ENCODE measurements at places on chromosomes 16 and 17.

- no peak for DNase-seq
These were observed 149.9 kb upstream of the TBX2 start for GRCh38 chr17:61249649-61250299.

DNA sequence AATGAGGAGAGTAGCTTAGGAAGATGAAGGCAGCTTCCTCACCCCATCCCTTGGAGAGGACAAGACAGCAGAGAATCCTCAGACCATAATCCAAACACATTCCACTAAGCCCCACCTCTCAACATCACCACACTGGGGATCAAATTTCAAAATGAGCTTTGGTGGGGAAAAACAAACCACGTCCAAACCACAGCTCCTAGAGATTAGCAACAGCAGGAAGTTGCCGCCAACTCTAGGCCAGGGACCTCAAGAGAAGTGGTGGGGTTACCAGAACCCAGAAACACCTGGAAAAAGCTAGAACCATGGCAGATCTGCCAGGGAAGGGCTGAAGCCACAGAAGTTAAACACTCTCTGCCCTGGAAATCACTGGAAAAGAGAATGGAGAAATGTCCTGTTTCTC lies 571.6 kb downstream of the HS3ST4 start:
- DNase-seq = no peak

- DNase-seq = peak; percentile 49
These were observed 203.9 kb downstream of the CEP112 start for GRCh38 chr17:65987988-65988387.

DNA sequence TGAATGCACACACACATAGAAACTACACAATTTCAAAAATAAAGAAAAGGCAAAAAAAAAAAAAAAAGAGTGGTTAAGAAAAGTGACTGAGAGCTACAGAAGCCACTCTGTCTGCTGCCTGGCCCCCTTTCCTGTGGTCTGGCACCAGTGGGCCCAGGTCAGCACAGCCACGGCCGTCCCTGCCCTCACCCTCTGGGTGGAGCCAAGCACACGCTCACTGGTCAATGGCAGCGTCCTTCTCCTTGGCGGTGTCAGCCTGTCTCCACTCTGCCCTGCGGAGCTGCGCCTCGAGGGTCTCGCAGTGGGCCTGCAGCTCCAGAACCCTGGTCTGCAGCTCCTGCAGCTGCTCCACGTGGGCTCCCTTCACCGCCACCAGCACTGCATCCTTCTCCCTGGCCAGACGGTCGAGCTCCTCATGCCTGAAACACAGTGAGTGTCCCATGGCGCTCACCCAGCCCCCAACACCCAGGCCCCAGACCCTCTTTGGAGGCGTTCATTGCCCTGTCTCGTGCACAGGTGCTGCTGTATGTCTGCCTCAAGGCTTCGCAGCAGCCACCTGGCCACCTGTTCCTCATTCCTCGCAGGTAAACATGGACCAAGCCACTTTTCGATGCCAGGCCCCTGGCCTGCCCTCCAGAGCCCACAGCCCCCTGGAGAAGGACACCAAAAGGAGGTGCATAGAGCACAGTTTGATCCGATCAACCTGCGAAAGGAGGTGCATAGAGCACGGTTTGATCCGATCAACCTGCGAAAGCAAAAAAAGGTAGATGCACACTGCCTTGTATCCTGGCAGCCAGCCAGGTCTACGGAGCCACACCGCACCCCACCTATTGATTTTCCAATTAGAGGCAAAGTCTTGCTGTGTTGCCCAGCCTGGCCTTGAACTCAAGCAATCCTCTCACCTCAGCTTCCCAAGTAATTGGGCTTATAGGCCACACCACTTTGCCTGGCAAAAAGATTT lies 24.4 kb downstream of the CCDC57 start:
- DNase-seq = no peak

DNA sequence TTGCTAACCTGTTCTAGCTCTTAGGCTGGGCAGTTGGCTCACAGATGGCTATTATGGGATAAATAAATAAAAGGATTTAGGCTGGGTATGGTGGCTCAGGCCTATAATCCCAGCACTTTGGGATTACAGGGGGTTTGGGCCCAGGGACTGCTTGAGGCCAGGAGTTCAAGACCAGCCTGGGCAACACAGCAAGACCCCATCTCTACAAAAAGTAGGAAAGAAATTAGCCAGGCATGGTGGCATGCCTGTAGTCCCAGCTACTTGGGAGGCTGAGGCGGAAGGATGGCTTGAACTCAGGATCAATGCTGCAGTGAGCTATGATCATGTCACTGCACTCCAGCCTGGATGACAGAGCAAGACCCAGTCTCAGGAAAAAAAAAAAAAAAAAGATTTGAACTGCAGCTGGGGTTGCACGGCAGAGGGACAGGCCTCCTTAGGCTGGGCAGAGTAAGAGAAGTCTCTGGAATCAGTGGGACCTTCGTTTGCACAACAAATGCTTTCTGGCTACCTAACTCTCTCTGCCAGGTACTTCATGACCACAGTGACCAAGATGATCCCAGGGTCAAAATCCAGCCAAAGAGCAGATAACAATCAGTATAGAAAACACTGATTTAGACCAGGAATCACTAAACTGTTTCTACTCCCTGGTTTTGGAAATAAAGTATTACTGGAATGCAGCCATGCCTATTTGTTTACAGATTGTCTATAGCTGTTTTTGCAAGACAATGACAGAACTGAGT lies 6.8 kb downstream of the RUSF1 start:
- DNase-seq = no peak

- DNase-seq = no peak
These were observed 17.9 kb downstream of the CA7 start for GRCh38 chr16:66862023-66862520.

- DNase-seq = peak; percentile 75
These were observed 51.2 kb upstream of the TOB1 start for GRCh38 chr17:50917418-50917743.

DNA sequence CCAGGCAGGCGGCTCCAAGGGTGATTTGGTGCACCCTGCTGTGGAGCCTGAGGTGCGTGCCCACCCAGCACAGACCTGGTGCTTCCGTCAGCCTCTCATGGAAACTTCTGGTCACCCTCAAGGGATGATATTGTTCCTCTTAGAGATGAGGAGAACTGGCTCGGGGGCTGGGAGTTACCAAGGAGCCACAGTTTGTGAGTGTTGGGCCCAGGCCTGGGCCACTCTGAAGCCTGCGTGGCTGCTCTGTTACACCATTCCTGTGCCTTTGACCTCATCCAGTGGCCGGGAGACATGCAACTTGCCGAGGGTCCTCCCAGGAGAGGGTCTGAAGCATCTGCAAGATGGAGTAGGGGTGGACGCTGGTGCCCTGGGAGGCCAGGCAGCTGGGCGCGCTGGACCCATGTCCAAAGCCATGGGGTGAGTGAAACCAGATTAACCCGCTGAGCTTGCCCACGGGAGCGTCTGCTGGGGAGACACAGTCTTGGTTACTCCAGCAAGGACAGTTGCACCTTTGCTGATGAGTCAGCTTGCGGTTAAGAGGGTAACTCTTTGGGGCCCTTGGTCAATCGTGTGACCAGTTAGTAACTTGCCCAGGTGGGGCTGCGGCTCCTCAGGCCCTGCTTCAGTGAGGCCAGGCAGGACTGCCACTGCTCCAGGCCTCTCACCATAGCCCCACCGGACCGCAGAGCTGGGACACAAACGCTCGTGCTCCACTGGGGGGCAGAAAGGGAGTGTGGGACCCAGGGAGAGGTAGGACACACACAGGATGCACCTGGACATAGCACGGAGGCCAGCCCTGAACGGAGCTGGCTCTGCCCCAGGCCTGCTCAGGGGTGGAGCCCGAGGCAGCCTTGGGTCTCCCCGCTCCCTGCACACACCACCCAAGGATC lies 7.5 kb downstream of the C16orf90 start:
- DNase-seq = no peak

- no peak for DNase-seq
These were observed 6.5 kb downstream of the ZCCHC14 start for GRCh38 chr16:87486282-87486681.

DNA sequence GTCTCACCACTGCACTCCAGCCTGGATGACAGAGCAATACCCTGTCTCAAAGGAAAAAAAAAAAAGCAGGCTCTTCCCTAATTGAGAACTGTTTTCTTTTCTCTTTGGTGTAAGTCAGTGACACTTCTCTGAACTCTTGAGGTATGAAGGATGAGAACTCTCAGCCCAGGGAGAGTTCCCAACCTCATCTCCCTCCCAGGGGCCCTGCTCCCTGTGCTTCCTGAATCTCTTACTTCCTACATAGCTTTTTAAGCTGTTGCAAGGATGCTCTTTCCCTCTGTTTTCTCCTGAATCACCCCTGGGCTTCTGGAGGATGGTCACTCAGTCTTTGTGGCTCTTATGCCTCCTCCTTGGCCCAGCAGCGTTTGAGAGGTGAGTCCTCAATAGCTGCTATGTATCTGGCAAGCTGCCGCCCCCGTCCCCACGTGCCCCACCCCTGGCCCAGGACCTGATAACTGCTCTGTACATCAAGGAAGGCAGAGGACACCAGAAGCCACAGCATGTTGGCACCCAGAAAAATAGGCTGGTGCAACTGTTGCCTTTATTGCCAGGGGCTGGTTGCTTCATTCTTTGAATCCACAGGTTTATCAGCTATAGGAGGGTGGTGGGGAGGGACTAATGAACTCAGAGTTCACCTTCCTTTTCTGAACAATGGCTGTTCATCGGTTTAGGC lies 24.0 kb downstream of the IGF2BP1 start:
- peak; percentile 59 for DNase-seq

GRCh38 chr16:76784530-76784929 lies 406.5 kb upstream of the MON1B start:
- DNase-seq = no peak

DNA sequence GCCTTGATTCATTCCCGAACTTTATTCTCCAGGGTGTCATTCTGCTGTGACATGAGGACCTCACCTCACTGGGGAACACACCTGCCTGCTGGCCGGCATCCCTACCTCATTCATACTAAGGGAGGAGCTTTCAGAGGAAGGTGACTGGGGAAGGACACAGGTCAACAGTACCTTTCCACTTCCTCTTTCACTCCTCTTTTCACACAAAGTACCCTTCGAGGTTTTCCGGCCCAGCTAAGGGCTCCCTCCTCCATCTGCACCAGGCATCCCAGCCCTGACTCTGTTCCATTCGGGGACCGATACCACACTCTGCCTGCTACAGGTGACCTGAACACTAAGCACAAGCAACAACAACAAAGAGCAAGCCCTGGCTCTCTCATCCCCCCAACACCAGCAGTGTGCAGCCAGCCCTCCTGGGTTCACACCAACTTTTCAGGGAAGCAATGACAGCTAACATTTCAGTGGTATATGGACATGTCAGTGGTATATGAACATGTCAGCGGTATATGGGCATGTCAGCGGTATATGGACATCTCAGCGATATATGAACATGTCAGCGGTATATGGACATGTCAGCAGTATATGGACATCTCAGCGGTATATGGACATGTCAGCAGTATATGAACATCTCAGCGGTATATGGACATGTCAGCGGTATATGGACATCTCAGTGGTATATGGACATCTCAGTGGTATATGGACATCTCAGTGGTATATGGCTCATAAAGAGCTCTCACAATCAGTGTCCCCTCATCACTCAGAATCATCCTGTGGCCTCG lies 16.0 kb downstream of the TRIM25 start:
- DNase-seq = no peak

DNA sequence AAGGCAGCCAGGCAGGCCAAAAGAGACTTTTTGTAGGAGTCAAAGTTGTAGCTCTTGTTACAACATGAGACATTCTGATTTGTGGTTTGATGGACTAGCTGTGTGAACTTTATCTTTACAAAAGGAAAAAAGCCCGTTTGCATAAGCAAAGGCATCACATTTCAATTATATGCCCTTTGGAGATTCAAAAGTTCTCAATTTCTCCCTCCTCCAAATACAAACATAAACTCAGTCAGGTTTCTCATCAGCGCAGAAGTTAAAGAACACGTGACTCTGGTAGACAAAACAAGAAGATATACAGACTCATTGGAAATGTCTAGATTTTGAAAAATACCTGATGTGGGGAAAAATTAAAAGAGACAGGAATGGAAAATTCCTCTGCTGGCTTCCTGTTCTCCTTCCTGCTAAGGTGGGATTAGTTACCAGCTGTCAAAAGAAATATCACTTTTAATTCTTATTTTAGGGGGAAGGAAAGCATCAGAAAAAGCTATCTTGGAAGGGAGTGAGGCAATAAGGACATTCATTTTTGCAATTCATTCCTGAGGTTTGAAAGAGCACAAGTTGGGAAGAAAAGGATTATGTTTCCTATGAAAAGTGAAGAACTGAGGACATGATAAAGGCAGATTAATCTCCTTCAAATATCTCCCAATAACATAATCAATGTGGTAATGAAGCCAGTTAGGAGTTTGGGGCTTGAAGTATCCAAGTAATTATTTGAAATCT lies 4.6 kb upstream of the KCNJ16 start:
- no peak for DNase-seq

DNA sequence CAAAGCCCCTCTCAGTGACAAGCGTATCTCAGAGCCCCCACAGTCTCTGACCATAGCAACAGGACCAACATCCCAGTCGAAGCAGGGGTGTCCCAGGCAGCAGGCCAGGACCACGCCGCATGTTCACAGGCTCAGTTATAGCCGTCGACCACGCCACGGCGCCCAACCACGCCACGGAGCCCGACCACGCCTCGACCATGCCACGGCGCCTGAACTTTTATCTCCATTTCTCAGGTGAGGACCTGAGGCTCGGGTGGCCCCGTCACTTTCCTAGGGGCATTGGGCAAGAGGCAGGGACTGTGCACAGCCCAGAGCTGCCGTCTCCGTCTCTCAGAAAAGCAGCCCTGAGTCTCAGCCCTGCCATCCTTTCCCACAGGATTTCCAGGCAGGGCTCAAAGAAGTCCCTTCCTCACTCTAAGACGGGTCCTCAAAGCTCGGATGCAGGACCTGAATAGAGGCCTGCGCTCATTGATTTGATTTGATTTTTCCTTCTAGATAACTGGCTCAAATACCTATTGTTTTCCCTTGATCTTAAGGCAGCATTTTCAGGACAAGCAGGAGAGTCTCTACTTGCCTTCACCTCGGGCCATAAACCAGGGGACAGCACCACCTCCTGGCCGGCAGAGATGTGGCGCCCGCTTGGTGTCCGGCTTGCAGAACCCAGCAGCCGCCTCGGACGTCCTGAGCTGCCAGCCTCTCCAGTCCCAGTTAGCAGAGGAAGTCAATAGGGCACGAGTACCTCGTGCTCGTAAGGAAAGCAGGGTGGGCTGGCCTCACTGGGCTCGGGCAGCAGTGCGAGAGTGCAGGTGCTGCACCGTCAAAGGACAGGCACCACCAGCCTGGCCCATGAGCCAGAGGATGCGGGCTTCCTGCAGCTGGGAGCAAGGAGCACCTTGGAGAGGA lies 38.8 kb downstream of the C16orf95 start:
- DNase-seq = peak; percentile 94

GRCh38 chr17:9855036-9855435 lies 29.3 kb downstream of the GLP2R start:
- DNase-seq = peak; percentile 2

GRCh38 chr17:47840742-47841487 lies at the start of gene SCRN2:
Gene SCRN2, minus strand, starts transcription at chr17:47841273. Its CDS starts 430 bp downstream, at chr17:47840843.
- peak; percentile 99 for DNase-seq

DNA sequence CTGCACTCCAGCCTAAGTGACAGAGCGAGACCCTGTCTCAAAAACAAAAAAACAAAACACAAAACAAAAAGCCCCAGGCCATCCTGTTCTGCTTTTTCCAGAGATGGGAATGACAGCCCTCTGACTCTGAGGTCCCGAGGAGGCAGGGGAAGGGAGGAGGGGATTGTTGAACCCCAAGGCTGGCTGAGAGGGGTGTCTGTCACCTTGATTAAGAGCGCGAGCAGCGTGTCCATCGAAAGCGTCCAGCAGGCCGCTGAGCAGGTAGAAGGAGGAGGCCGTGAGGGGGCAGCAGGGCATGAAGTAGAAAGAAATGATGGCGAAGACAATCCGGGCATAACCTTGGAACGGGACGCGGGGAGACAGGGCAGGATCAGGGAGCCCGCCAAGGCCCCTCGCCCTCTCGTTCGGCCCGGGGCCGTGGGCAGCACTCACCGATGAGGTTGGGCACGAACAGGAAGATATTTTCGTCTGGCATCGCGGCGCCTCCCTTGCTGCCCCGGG lies 593 bp downstream of the CDIPT start:
- DNase-seq = no peak

Data from H9 (cell line).